ENCODE measurements at places on chromosomes 7 and 10. TPM values are rescaled to one million over a fixed set of nuclear protein-coding genes. Genes with fewer than 3 reads are reported as not detected.

TSPAN33 gene
- polyA plus RNA-seq, result 15.6 TPM

GPER1 gene
- 1.7 TPM for polyA plus RNA-seq

CACNA2D1 gene
- 8.1 TPM for polyA plus RNA-seq

HILPDA gene
- 48.7 TPM for polyA plus RNA-seq

EGFR gene
- polyA plus RNA-seq, result not detected

BTBD16 gene
- 0.16 TPM for polyA plus RNA-seq

TEX36 gene
- polyA plus RNA-seq, result not detected

TFPI2 gene
- 12.6 TPM for polyA plus RNA-seq

KLF14 gene
- polyA plus RNA-seq, result not detected

GDF10 gene
- 3.8 TPM for polyA plus RNA-seq

NXPH1 gene
- 1.7 TPM for polyA plus RNA-seq

ACADSB gene
- 22.0 TPM for polyA plus RNA-seq

HMX3 gene
- not detected for polyA plus RNA-seq

AKR1C3 gene
- 6.8 TPM for polyA plus RNA-seq

ACSM6 gene
- polyA plus RNA-seq, result not detected

NUTM2E gene
- polyA plus RNA-seq, result not detected

FBXL13 gene
- polyA plus RNA-seq, result 3.4 TPM

MRPL32 gene
- polyA plus RNA-seq, result 125 TPM

All from cardiac muscle cell (in vitro differentiated cells and primary cell).